Neural crest cell (in vitro differentiated cells): ENCODE measurements at places on chromosomes 1 and 21.

DNA sequence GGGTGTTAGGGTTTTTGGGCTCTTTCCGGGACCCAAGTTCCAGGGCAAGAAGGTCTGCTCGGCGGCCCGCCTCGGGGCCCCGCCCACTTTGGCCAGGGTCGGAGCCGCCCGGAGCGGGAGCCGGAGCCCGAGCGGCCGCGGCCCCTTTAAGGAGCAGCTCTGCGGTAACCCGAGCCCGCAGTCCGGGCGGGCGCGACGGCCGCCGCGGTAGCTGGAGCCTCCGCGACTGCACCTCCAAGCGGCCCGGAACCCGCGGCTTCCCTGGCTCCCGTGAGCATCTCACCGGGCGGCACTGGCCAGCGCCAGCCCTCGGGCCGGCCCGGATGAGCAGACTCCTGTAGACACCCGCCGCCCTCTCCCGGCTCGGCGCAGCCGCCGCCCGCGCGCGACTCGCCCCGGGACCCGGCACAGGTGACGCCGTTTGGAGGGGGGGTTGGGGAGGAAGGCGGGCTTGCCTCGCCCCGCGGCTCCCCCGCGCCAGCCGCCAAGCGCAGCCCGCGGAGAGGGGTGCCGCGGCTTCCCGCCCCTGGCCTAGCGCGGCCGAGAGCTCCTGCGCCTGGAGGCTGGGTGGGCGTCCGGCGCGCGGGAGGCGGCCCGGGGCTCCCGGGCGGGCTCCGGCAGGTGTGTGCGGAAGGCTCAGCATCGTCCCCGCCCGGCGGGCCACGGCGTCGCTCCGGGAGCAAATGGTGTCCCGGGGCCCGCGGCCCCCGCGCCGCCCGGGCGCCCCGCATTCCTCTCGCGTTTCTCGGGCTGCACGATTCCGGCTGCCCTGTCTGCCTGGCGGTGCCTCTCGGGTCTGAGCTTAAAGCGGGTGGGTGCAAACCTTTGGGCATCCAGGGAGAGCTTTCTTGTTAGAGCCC, at the start of gene TLCD4:
TSS of gene TLCD4 (plus strand) at position 149 of the 860 bp plus-strand sequence. CDS start 26,547 bp downstream, outside the sequence.
- peaks cover 46% of the 10 kb centered on the region for H3K27me3 ChIP-seq
- no peaks in the 10 kb centered on the region for H3K36me3 ChIP-seq
- peak within 1 kb of the TSS; percentile 47 for H3K27ac ChIP-seq

- no peak overlapping the region for H3K4me3 ChIP-seq
- no peak overlapping the region for H3K27ac ChIP-seq
- no peak for DNase-seq
- no peaks in the 10 kb centered on the region for H3K27me3 ChIP-seq
- no peaks in the 10 kb centered on the region for H3K36me3 ChIP-seq
Measured at GRCh38 chr1:53370369-53370961, 42.6 kb upstream of the LRP8 start.

GRCh38 chr1:204170494-204171155, 4.5 kb upstream of the REN start:
- no peaks in the 10 kb centered on the region for H3K36me3 ChIP-seq
- H3K27me3 ChIP-seq = peaks cover 28% of the 10 kb centered on the region
- no peak for DNase-seq
- no peak overlapping the region for H3K27ac ChIP-seq
- H3K4me3 ChIP-seq = no peak overlapping the region

- H3K4me3 ChIP-seq = no peak overlapping the region
- H3K4me1 ChIP-seq = no peaks in the 10 kb centered on the region
- no peak for DNase-seq
- no peaks in the 10 kb centered on the region for H3K36me3 ChIP-seq
Measured at GRCh38 chr1:113861641-113862040, 9.9 kb downstream of the PTPN22 start.

- no peaks in the 10 kb centered on the region for H3K36me3 ChIP-seq
- H3K27me3 ChIP-seq = no peaks in the 10 kb centered on the region
- no peak for DNase-seq
- H3K4me1 ChIP-seq = peaks cover 15% of the 10 kb centered on the region
- H3K4me3 ChIP-seq = no peak overlapping the region
Measured at GRCh38 chr1:20699558-20699957, 18.2 kb downstream of the KIF17 start.

- H3K27me3 ChIP-seq = no peaks in the 10 kb centered on the region
- no peaks in the 10 kb centered on the region for H3K4me1 ChIP-seq
- DNase-seq = no peak
- H3K27ac ChIP-seq = no peak overlapping the region
- H3K4me3 ChIP-seq = no peak overlapping the region
Measured at GRCh38 chr21:38825269-38825668, 19.5 kb downstream of the ETS2 start.

- no peak overlapping the region for H3K27ac ChIP-seq
- H3K4me3 ChIP-seq = peak overlapping the region; percentile 93
- no peaks in the 10 kb centered on the region for H3K36me3 ChIP-seq
- H3K4me1 ChIP-seq = peaks cover 24% of the 10 kb centered on the region
- peaks cover 2% of the 10 kb centered on the region for H3K27me3 ChIP-seq
Measured at GRCh38 chr1:27604579-27605299, 795 bp upstream of the AHDC1 start.

DNA sequence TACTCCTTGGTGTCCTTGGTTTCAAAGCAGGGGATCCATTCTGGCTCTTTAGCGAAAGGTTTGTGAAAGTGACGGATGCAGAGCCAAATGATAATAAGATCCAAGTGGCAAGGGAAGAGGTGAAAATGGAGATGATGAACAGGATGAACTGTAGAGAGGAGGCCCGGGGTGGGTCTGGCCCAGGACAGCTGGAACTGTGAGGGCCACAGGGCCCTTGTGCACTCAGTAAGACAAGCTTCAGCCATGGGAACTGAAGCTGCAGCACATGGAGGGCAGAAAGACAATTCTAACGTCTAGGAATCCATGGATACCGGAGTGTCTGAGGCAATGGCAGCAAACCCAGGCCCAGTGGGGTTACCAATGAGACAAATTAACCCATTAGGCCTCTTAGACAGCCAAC, 4.8 kb downstream of the KCNA2 start:
- DNase-seq = no peak
- peaks cover 15% of the 10 kb centered on the region for H3K4me1 ChIP-seq
- H3K36me3 ChIP-seq = no peaks in the 10 kb centered on the region
- no peak overlapping the region for H3K27ac ChIP-seq
- no peak overlapping the region for H3K4me3 ChIP-seq

GRCh38 chr1:10910681-10911489, 101.6 kb upstream of the TARDBP start:
- no peak overlapping the region for H3K4me3 ChIP-seq
- peaks cover 22% of the 10 kb centered on the region for H3K4me1 ChIP-seq
- no peaks in the 10 kb centered on the region for H3K36me3 ChIP-seq
- no peak for DNase-seq
- H3K27ac ChIP-seq = peak overlapping the region; percentile 39

- no peak for DNase-seq
- H3K36me3 ChIP-seq = peaks cover 8% of the 10 kb centered on the region
- H3K27me3 ChIP-seq = peaks cover 5% of the 10 kb centered on the region
Measured at GRCh38 chr1:26281091-26281958, 1.4 kb downstream of the SH3BGRL3 start.

- no peak for DNase-seq
- H3K36me3 ChIP-seq = peaks cover 21% of the 10 kb centered on the region
- H3K4me1 ChIP-seq = peaks cover 30% of the 10 kb centered on the region
- no peak overlapping the region for H3K27ac ChIP-seq
Measured at GRCh38 chr21:39180429-39181019, 2.7 kb downstream of the PSMG1 start.

GRCh38 chr1:22248746-22249145, 105.8 kb upstream of the WNT4 start:
- peaks cover 22% of the 10 kb centered on the region for H3K4me1 ChIP-seq
- H3K27ac ChIP-seq = no peak overlapping the region
- DNase-seq = no peak
- H3K4me3 ChIP-seq = no peak overlapping the region
- no peaks in the 10 kb centered on the region for H3K36me3 ChIP-seq

- H3K27me3 ChIP-seq = no peaks in the 10 kb centered on the region
- no peaks in the 10 kb centered on the region for H3K4me1 ChIP-seq
- H3K4me3 ChIP-seq = no peak overlapping the region
- no peak for DNase-seq
- H3K27ac ChIP-seq = peak overlapping the region; percentile 86
- H3K36me3 ChIP-seq = no peaks in the 10 kb centered on the region
Measured at GRCh38 chr21:41620982-41621381, 113.0 kb upstream of the TMPRSS2 start.

DNA sequence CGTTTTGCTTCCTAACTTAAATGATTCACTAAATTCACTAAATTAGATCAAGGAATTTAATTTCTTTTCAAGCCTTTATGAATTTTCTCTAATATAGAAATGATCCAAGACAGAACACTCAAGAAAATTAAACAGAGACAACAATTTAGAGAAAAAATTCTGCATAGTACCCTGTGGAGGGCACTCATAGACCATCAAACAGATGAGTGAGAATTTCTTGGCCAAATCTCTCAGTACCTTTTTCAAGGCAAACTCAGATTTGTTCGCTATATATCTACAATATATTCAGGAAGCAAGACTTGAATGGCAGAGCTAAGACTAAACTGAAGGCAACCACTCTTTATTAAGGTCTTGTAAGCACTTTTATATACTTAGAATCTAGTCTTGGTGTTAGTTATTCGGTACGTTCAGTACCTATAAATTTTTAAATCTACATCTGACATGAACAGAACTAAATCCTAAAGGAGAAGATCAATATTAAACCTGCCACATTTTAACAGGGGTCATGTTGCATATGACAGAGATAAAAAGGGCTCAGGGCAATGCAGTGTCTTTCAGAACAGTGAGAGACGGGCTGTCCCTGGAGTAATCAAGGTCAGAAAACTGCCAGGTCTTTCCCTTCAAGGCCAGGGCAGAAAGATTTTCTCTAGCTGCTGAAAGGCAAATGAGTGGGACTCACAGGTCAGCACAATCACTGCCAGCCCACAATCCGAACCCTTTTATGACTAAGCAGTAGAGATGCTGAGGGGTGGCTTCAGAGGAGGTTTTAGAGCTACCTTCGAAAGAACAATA, 118.8 kb upstream of the TMPRSS15 start:
- H3K27me3 ChIP-seq = no peaks in the 10 kb centered on the region
- H3K4me3 ChIP-seq = no peak overlapping the region
- peaks cover 6% of the 10 kb centered on the region for H3K4me1 ChIP-seq
- H3K27ac ChIP-seq = no peak overlapping the region

GRCh38 chr1:101284622-101285218, 47.9 kb downstream of the S1PR1 start:
- no peaks in the 10 kb centered on the region for H3K36me3 ChIP-seq
- H3K27ac ChIP-seq = no peak overlapping the region
- H3K4me1 ChIP-seq = peaks cover 21% of the 10 kb centered on the region
- no peaks in the 10 kb centered on the region for H3K27me3 ChIP-seq
- DNase-seq = no peak

DNA sequence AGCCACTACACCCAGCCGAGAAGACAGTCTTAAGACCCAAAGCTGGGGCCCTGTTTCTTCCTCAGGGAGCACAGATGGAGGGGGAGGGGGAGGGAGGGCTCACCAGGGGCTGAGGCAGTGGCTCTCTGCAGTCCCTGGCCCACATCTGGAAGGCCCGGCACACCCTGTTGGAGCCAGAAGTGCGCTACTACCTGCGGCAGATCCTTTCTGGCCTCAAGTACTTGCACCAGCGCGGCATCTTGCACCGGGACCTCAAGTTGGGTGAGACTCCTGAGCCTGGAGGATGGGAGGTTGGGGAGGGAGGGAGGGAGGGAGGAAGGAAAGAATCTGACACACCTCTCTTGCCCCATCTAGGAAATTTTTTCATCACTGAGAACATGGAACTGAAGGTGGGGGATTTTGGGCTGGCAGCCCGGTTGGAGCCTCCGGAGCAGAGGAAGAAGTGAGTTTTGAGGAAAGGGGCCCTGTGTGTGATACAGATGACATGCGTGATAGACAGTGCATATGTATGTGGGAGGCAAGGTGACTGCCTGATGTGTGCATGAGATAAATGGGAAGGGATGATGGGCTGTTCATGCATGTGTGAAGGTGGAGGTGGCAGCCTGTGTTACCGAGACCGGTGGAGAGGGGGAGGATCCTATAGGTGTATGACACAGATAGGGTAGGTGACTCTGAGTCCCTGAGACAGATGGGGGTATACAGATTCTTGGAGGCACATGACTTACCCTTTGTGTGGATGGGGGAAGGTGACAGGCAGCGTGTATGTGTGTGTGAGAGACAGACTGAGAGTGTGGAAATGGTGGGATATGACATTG, 1.5 kb downstream of the PLK3 start:
- H3K4me3 ChIP-seq = peak overlapping the region; percentile 87
- DNase-seq = no peak
- peaks cover 5% of the 10 kb centered on the region for H3K36me3 ChIP-seq
- peak overlapping the region; percentile 91 for H3K27ac ChIP-seq

- H3K36me3 ChIP-seq = peaks cover 9% of the 10 kb centered on the region
- H3K4me1 ChIP-seq = peaks cover 6% of the 10 kb centered on the region
- no peaks in the 10 kb centered on the region for H3K27me3 ChIP-seq
- H3K4me3 ChIP-seq = no peak overlapping the region
- no peak for DNase-seq
Measured at GRCh38 chr1:217542136-217542777, 88.6 kb downstream of the GPATCH2 start.
